CD4-positive, alpha-beta memory T cell (primary cell): ENCODE measurements at places on chromosomes 7 and 10. TPM values are rescaled to one million over a fixed set of nuclear protein-coding genes. Genes with fewer than 3 reads are reported as not detected.

DNA sequence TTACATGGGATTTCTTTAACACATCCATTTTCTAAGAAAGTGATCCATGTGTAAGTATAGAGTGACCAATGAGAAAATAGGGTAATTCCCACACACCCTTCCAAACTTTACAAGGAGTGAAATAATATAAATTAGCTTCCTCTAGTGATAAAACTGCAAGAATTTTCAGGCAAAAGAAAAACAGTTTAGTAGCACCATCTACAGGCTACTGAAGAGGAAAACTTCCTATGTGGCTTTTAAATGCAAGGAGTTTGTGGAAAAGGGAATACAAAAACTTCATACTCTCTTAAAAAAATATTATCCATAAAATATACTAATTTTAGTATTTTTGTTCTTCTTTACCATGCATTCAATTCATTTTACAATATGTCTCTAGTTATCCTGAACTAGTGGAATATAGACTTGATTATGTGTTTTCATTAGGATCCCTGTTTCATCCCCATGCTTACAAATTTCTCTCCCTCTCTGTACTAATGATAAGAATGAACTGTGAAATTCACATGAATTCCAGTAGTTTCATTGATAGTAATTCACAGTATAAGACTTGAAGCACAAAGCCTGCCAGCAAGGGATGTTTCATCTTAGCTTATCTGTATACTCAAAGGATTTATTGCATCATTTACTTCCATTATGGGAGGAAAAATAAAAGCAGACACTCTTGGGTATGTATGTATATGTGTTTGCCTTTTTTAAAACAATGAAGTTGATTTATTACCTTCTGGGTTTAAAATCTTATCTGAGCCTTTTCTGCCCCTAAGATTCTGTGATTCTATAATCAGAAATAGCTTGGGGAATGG is 442.9 kb downstream of the AUTS2 start:
- H3K4me3 ChIP-seq, result no peak overlapping the region
- no peak overlapping the region for H3K27ac ChIP-seq
- H3K27me3 ChIP-seq, result no peaks in the 10 kb centered on the region
- no peak for DNase-seq
- no peaks in the 10 kb centered on the region for H3K4me1 ChIP-seq

GRCh38 chr10:72146071-72146470 is 57.7 kb upstream of the SPOCK2 start:
- no peaks in the 10 kb centered on the region for H3K36me3 ChIP-seq
- no peak overlapping the region for H3K4me3 ChIP-seq
- H3K4me1 ChIP-seq, result no peaks in the 10 kb centered on the region
- no peaks in the 10 kb centered on the region for H3K27me3 ChIP-seq

DNA sequence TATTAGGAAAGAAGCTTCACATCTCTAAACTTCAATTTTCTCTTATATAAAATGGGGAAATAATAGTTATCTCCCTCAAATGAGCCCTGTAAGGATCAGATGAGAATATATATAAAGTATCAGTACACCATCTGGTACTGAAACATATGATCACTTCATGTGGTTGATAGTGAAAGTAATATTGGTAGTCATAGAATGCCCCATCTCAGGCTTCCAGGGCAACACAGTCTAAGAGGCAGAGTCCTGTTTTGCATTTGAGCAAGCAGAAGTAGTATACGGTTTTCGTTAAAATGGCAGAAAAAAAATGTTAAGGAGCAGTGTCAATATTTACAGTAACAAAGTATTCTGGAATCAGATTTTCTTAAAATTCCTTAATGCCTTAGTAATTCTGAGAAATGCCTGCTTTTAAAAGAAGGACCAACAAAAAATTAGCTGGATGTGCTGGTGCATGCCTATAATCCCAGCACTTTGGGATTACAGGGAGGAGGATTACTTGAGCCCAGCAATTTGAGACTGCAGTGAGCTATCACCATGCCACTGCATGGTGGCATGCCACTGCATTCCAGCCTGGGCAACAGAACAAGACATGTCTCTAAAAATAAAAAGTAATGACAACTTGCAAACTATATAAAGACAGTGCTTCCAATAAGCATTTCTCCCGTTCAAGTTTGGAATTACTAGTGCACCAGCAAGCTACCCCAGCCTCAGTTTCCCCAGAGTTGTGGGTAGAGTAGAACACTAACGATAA is 19.8 kb downstream of the KBTBD2 start:
- H3K27ac ChIP-seq, result no peak overlapping the region
- no peaks in the 10 kb centered on the region for H3K27me3 ChIP-seq
- no peak overlapping the region for H3K4me3 ChIP-seq
- no peak for DNase-seq
- H3K4me1 ChIP-seq, result peaks cover 10% of the 10 kb centered on the region
- H3K36me3 ChIP-seq, result peaks cover 28% of the 10 kb centered on the region

GRCh38 chr10:89481662-89482061 is 53.7 kb downstream of the SLC16A12 start:
- H3K27me3 ChIP-seq, result no peaks in the 10 kb centered on the region
- H3K36me3 ChIP-seq, result no peaks in the 10 kb centered on the region

DNA sequence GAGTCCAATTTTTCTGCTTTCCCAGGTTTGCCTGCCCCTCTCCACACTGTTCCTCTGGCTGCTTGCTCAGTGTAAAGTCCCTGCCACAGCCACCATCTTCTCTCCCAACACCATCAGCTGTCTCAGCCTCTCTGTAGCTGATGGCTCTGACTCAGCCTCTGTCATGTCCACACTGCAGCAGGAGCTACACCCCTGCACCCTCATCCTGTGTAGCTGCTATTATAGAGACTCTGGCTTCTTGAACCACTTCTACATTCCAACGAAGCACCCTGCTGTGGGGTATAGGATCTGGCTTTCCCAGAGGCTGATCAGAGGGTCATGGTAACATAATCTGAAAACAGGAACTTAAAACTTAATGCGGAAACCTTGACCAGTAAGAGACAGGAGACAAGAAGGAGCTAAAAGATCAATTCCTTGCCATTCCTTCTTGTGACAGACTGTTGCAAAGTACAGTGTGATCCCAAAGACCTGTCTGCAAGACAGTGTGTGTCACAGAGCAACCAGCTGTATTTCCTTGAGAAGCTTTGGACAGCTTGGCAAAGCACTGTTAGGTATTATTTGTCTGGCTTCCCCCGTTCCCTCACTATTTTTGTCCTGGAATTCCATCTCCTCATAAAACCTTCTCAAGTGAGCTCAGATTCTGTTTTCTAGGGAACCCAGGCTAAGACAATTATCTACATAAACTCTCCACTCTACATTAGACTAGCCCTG is 42.3 kb downstream of the NRCAM start:
- no peak overlapping the region for H3K4me3 ChIP-seq
- DNase-seq, result no peak
- no peaks in the 10 kb centered on the region for H3K4me1 ChIP-seq

- no peaks in the 10 kb centered on the region for H3K27me3 ChIP-seq
- no peaks in the 10 kb centered on the region for H3K36me3 ChIP-seq
- H3K4me1 ChIP-seq, result peaks cover 26% of the 10 kb centered on the region
- DNase-seq, result no peak
- H3K4me3 ChIP-seq, result no peak overlapping the region
Measured at GRCh38 chr10:132395704-132396493, 1.1 kb upstream of the PWWP2B start.

GRCh38 chr10:115163129-115163528 is 70.0 kb downstream of the ATRNL1 start:
- H3K4me3 ChIP-seq, result no peak overlapping the region
- no peaks in the 10 kb centered on the region for H3K36me3 ChIP-seq
- H3K27me3 ChIP-seq, result no peaks in the 10 kb centered on the region
- DNase-seq, result no peak
- no peak overlapping the region for H3K27ac ChIP-seq

GRCh38 chr7:90671571-90671970 is 75.5 kb downstream of the CDK14 start:
- no peak overlapping the region for H3K27ac ChIP-seq
- H3K27me3 ChIP-seq, result no peaks in the 10 kb centered on the region

DNA sequence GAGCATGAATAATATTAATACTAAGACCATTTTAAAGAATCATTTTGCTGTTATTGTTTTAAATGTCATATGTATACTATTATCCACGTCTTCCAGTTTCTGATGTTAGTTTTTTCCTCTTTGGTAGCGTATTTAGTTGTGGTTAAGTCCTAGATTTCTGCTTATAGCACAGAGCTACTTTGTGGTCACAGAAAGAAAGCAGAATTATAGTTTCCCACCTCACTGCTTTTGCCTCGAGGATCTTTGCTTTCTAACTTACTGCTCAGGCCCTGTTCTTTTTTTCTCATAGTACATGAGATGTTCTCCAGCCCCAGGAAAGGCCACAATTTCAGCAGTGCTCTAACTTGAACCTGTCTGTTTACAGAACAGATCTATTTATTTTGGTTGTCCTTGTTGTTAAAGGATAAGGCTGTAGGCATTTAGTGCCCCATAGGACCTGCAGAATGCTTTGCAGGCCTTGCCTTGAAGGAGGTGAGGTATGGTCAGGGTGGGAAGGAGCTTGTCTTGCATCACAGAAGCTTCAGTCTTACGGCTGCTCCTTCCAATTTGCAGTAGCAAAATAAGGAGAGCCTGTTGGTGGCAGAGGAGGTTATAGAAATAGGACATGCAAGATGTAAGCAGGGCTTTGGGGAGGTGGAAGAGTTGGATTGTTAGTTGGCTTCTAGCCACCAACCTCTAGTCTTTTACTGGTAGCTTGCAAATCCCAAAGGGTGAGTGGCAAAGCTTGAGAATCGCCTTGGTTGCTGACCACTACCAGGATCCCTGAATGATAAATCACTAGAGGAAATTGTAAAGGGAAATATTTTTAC is 129.1 kb downstream of the LRRC4 start:
- no peak overlapping the region for H3K27ac ChIP-seq
- H3K27me3 ChIP-seq, result no peaks in the 10 kb centered on the region
- DNase-seq, result no peak
- H3K4me3 ChIP-seq, result no peak overlapping the region
- H3K36me3 ChIP-seq, result no peaks in the 10 kb centered on the region
- H3K4me1 ChIP-seq, result no peaks in the 10 kb centered on the region

- H3K4me3 ChIP-seq, result no peak overlapping the region
- DNase-seq, result no peak
- H3K27me3 ChIP-seq, result no peaks in the 10 kb centered on the region
- no peaks in the 10 kb centered on the region for H3K36me3 ChIP-seq
Measured at GRCh38 chr10:88754287-88754686, 5.5 kb upstream of the LIPN start.

DNA sequence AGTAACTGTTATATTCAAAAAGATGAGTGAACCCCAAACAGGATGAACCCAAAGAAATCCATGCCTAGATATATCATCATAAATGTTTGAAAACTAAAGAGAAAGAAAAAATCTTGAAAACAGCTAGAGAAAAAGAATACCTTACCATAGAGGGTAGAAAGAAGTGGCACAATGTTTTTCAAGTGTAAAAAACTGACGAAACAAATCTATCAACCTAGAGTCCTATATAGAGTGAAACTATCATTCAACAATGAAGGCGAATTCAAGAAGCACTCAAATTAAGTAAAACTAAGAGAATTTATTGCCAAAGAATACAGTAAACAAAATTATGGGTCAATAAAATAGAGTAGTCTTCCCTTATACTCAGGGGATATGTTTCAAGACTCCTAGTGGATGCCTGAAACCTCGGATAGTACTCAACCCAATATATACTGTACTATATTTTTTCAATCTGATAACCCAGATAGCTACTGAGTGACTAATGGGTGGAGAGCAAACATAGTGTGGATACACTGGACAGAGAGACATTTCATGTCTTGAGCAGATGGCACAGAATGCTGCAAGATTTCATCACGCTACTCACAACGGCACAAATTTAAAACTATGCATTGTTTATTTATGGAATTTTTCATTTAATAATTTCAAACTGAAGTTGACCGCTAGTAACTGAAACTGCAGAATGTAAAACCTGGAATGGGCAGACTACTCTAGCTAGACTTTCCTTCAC is 52.6 kb upstream of the TMEM106B start:
- H3K27me3 ChIP-seq, result no peaks in the 10 kb centered on the region
- H3K4me1 ChIP-seq, result no peaks in the 10 kb centered on the region
- no peak overlapping the region for H3K27ac ChIP-seq
- no peaks in the 10 kb centered on the region for H3K36me3 ChIP-seq

The PKD2L1 gene
- not detected for total RNA-seq

The ANXA8 gene
- not detected for total RNA-seq

The ZNF485 gene
- 10.4 TPM for total RNA-seq

The LCOR gene
- total RNA-seq, result 44.9 TPM

The OPN4 gene
- total RNA-seq, result not detected

The HPSE2 gene
- total RNA-seq, result 0.12 TPM

The ADRB1 gene
- total RNA-seq, result not detected

The DUS4L gene
- 10.9 TPM for total RNA-seq
